ENCODE measurements at places on chromosomes 12 and 14. TPM values are rescaled to one million over a fixed set of nuclear protein-coding genes. Genes with fewer than 3 reads are reported as not detected.

DNA sequence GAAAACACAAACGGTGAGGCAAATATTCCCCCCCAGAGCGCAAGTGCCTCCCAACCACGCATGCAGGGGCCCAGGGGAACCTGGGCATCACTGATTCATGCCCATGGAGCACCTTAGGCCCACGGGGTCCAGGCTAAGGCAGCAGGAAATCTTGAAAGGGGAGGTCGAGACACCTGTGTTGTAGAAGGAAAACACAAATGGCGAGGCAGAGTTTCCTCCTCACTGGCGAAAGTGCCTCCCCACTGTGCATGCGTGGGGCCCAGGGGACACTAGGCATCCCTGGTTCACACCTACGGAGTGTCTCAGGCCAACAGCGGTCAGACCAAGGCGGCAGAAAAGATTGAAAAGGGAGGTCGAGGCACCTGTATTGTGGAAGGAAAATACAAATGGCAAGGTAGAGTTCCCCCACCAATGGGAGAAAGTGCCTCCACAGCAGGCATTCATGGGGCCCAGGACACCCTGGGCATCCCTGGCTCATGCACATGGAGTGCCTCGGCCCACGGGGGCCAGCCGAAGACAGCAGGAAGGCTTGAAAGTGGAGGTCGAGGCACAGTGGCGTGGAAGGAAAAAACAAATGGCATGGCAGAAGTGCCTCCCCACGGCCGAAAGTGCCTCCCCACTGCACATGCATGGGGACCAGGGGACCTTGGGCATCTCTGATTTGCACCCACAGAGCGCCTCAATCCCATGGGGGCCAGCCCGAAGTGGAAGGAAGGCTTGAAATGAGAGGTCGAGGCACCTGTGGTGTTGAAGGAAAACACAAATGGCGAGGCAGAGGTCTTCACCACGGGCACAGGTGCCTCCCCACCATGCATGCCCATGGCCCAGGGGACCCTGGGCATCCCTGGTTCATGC lies 368.8 kb downstream of the ALG10 start:
- H3K4me1 ChIP-seq = no peaks in the 10 kb centered on the region
- H3K4me3 ChIP-seq = no peak overlapping the region
- H3K36me3 ChIP-seq = no peaks in the 10 kb centered on the region
- no peaks in the 10 kb centered on the region for H3K27me3 ChIP-seq
- no peak for DNase-seq
- H3K27ac ChIP-seq = no peak overlapping the region

GRCh38 chr14:64369201-64369600 lies 19.0 kb upstream of the MTHFD1 start:
- no peaks in the 10 kb centered on the region for H3K4me1 ChIP-seq
- no peak for DNase-seq
- no peak overlapping the region for H3K27ac ChIP-seq
- H3K4me3 ChIP-seq = no peak overlapping the region
- H3K27me3 ChIP-seq = no peaks in the 10 kb centered on the region

- no peaks in the 10 kb centered on the region for H3K4me1 ChIP-seq
- no peak for DNase-seq
- H3K4me3 ChIP-seq = no peak overlapping the region
Observed at GRCh38 chr12:97764700-97765099, 302.1 kb downstream of the RMST start.

The TAS2R7 gene
- polyA plus RNA-seq = not detected

- H3K4me1 ChIP-seq = peaks cover 9% of the 10 kb centered on the region
- no peak overlapping the region for H3K4me3 ChIP-seq
- DNase-seq = no peak
- no peaks in the 10 kb centered on the region for H3K36me3 ChIP-seq
- H3K27ac ChIP-seq = no peak overlapping the region
- H3K27me3 ChIP-seq = no peaks in the 10 kb centered on the region
Observed at GRCh38 chr12:116136340-116136739, 141.2 kb downstream of the MED13L start.

The MYF6 gene
- not detected for polyA plus RNA-seq

The TRMT61A gene
- 19.8 TPM for polyA plus RNA-seq

The ZNF84 gene
- polyA plus RNA-seq = 17.0 TPM

The CMTM5 gene
- polyA plus RNA-seq = not detected

The LMO3 gene
- polyA plus RNA-seq = 1.7 TPM

GRCh38 chr14:82626156-82627066 lies 1092.8 kb upstream of the SEL1L start:
- no peaks in the 10 kb centered on the region for H3K4me1 ChIP-seq
- no peaks in the 10 kb centered on the region for H3K36me3 ChIP-seq
- no peak overlapping the region for H3K4me3 ChIP-seq
- no peaks in the 10 kb centered on the region for H3K27me3 ChIP-seq
- DNase-seq = no peak

- H3K4me1 ChIP-seq = no peaks in the 10 kb centered on the region
- DNase-seq = no peak
- H3K4me3 ChIP-seq = no peak overlapping the region
- H3K36me3 ChIP-seq = no peaks in the 10 kb centered on the region
- no peaks in the 10 kb centered on the region for H3K27me3 ChIP-seq
Observed at GRCh38 chr14:105271224-105271890, 23.0 kb downstream of the BTBD6 start.

DNA sequence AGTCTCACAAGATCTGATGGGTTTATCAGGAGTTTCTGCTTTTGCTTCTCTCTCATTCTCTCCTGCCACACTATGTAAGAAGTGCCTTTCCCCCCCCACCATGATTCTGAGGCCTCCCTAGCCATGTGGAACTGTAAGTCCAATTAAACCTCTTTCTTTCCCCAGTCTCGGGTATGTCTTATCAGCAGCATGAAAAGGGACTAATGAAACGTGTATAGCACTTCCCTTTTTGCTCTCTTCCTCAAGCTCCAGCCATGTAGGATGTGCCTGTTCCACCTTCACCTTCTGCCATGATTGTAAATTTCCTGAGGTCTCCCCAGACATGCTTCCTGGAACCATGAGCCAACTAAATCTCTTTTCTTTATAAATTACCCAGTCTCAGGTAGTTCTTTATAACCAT lies 7.0 kb upstream of the CRACR2A start:
- no peak overlapping the region for H3K27ac ChIP-seq
- no peak for DNase-seq
- H3K27me3 ChIP-seq = no peaks in the 10 kb centered on the region
- H3K4me1 ChIP-seq = no peaks in the 10 kb centered on the region

DNA sequence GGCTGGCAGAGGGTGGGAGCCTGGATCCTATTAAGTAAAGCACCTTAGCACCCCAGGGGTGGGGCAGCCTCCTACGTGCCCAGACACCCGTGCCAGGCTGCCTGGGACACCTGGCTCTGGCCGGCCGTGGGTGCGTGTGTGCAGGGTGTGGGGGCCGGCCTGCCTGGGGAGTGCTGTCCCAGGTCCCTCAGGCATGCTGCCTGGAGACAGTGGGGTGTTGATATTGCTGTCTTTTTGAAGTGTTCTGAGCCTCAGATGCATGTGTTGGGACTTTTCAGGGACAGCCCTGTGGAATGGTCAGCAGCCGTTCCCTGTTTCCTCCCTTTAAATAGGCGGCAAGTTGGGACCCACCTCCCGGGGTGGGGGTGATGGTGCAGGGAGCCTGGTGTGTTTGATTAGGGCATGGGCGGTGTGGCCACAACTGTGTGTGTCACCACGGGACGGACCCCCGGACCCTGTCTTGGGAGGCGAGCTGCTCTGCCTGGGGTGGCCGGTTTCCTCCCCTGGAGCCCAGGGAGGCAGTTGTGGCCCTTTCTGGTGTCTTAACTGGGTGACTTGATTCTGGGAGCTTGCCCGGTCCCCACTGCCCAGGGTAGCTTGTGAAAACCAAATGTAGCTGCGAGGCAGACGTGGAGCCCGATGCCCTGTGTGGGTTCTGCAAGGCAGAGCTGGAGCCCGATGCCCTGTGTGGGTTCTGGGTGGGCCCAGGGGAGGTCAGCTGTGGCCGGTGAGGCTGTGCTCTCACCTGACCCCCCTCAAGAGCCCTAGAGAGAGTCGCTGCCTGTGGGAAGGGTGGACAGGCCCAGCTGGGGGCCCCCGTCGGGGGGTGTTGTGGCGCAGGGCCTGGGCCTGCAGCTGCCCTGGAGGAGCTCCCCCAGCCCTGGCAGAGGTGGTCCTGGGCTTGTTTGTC lies 8.2 kb downstream of the ULK1 start:
- H3K4me1 ChIP-seq = no peaks in the 10 kb centered on the region
- H3K27me3 ChIP-seq = no peaks in the 10 kb centered on the region
- H3K4me3 ChIP-seq = no peak overlapping the region
- no peak overlapping the region for H3K27ac ChIP-seq
- no peak for DNase-seq

DNA sequence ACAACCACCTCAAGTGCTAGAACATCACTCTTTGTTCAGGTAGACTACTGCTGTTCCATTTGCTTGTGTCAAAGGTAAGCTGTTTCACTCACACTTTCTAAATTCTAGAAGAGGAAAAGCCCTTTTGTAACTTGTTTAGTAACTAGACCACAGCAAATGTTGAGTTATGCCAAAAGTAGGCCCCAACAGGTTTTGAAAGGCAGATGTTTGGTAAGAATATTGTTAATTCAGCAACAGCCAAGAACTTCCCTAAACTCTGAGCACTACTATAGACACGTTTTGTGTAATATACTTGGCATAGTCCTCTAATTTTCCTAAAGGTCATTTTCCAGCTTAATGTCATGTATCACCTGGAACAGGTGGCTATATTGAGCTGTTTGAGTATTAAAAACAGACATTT lies 79.0 kb downstream of the DCAF5 start:
- no peak for DNase-seq
- H3K4me1 ChIP-seq = peaks cover 8% of the 10 kb centered on the region
- no peak overlapping the region for H3K4me3 ChIP-seq
- H3K27me3 ChIP-seq = no peaks in the 10 kb centered on the region

The GNB3 gene
- polyA plus RNA-seq = 0.33 TPM

- no peak overlapping the region for H3K27ac ChIP-seq
- H3K27me3 ChIP-seq = no peaks in the 10 kb centered on the region
- H3K4me1 ChIP-seq = no peaks in the 10 kb centered on the region
- no peaks in the 10 kb centered on the region for H3K36me3 ChIP-seq
- H3K4me3 ChIP-seq = no peak overlapping the region
- no peak for DNase-seq
Observed at GRCh38 chr12:24008166-24008565, 58.7 kb upstream of the SOX5 start.

All from GM12878 (cell line).